ENCODE measurements at places on chromosomes 6 and 20.
A peak's percentile ranks its signal among the peaks of the same experiment; 100 is the strongest.

GRCh38 chr6:74408844-74409243, 712.8 kb downstream of the CD109 start:
- no peak for DNase-seq

DNA sequence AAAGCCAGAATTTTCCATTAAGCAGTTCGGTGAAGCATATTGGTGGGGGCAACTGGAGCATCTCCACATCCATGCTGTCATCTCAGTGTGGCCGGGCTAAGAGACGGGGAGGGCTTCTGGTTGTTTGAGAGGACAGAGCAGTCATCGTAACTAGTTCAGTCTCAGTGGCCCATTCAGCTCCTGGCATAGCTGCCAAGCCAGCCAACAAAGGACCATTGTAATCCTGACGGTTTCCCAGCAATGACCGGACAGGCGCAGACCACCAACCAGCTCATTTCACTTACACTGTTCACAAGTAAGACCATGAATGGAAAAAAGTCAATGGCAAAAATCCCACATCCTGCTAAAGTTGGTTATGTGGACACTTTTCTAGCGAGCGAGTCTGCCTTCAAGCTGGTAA, 14.9 kb upstream of the HDDC2 start:
- no peak for DNase-seq

DNA sequence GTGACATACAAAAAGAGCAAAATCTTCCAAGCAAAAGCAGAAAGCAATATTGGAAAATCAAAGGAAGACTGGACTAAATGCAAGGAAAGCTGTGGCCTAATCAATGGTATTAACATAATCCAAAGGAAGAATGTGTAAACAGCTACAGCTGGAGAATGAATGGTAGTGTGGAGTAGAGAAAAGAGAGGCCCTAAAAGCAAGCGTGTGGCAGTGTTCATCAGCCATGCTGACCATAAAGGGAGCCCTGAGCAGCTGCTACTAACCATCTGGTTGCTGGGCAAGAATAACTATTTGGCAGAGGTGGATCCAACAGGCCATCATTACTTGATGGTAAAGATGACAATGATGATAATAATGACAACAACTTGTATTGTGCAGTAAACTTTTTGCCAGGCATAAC, 148.5 kb upstream of the BEND6 start:
- no peak for DNase-seq

DNA sequence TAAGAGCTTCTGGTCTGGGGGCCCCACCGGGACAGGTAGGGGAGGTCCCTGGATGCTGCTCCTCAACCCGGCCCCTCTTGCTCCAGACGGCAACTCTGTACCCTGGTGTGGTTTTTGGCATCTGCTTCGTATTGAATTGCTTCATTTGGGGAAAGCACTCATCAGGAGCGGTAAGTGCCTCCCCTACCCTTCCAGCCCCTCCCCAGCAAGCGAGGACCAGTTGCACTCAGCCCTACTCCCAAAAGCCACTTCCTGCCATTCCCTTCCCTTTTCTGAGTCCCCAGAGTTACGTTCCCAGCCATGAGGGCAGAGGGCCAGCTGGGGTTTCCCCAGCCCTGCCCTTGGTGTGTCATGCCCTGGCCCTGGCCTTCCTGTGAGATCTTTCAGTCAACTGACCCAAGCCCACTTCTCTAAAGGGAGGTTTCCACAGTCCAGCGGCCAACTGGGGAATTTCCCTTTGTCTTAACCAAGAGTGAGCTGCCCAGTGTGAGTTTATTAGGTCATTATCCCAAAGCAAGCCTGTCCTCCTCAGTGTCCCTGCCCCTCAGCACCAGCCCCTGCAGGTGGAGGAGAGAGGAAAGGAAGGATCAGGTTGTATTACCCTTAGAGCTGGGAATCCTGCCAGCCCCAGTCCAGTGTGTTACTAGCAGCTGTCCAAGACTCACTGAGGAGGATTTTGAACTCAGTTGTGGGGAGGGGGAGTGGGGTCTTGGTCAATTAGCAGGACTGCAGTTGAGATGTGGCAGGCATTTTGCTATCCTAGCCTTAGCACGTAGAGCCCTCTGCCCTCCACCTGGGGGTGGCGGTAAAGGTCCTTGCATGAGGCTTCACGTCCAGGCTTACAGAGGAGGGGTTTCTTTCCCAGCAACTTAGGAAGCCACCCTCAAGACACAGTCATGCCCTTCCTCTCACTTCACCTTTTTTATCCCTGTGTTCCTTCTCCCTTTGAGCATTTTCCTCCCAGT, 45.8 kb downstream of the TM9SF4 start:
- peak; percentile 22 for DNase-seq

GRCh38 chr6:127784468-127784867, 116.4 kb downstream of the THEMIS start:
- DNase-seq, result no peak

DNA sequence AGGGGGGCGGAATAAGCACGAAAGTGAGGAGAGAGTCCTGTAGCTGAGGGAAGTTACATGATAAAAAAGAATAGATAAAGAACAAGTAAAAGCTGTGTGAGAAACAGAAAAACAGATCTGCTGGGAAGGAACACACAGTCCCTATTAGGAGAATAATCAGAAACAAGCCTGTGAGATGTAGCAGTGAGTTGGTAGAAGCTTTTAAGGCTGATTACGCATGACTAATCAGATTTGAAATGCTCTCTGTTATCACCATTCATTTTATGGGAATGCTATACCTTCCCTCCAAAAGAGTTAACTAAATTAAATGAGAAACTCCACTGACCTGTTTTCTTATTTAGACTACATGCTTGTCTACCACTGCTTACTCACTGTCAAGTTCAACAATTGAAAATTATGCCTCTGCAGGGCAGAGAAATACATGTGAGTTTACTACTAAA, 15.8 kb downstream of the REPS1 start:
- DNase-seq, result no peak

GRCh38 chr6:153449279-153449678, 318.2 kb upstream of the RGS17 start:
- no peak for DNase-seq

DNA sequence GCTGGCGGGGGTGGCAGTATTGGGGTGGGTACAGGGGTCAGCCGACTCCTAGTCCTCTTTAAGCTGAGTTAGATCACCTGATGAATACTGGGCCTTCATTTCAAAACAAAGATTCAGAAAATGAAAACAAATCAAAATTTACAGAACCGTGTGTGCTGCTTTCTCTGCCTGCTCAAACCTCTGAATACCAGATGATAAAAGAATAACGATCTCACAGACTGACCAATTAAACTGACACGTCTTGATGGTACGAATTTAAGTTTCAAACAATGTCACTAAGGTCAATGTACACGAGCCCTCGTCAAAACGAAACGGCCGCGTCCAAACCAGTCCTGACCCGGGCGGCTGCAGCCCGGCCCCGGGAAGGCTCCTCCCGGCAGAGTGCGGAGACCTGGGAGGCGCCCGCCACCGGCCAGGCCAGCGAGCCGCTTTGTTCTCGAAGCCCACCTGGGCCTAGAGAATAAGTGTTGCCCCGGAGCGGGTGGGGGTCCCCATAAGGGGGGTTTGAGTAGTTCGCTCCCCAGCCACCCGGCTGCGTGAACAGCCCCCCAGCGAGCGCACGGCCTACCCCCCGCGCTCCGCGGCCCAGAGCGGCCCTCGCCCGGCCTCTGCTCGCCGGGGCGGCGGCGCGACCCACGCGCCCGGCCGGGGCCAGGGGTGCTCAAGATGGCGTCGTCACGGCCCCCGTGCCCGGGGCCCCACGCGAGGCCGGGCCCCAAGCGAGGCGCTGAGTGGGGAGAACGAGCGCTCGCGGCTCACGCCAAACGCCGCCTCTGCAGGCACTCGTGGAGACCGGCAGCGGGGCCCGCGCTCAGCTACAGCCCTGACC, 728 bp downstream of the PSMA7 start:
- DNase-seq, result peak; percentile 31

DNA sequence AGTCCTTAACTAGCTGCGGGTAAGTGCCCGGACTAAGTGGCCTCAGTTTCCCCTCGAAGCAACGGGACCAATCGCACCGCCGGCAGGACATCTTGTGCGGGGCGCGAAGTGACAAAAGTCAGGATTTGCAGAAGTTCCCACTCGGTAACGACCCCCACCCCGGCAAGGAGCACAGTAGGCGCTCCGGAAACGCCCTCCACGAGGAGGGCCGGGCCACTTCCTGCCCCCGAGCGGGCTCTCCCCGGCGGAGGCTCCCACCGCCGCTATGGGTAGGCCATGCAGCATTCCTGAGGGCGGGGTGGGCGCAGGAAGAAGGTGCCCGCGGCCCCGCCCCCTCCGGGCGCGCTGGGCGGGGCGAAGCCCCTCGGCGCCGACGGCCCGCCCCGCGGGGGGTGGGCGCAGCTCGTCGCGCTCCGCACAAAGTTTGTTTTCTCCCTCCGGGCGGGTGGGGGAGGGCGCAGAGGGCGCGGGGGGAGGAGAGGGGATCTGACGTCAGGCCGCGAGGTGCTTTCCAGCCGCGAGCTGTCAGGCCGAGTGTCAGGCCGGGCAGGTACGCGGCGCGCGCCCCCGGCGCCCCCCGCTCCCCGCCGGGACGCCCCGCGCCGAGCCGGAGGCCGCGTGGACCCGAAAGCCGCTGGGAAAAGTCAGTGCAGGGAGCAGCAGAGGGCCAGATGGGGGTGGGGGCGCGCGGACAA, at the start of gene TGIF2:
TGIF2 (plus strand) TSS at position 495 of the 695 bp plus-strand sequence. CDS start 5,178 bp downstream, outside the sequence.
- peak; percentile 97 for DNase-seq
